ENCODE measurements at places on chromosomes 5 and 9. TPM values are rescaled to one million over a fixed set of nuclear protein-coding genes. Genes with fewer than 3 reads are reported as not detected.

Gene IGFBPL1
- total RNA-seq = not detected

Gene SLC45A2
- 0.14 TPM for total RNA-seq

Gene TLE1
- total RNA-seq = 32.9 TPM

Gene DAB2IP
- total RNA-seq = 7.5 TPM

Gene ADAMTS2
- 68.5 TPM for total RNA-seq

Gene FGFR4
- 19.8 TPM for total RNA-seq

Gene GRIN3A
- total RNA-seq = not detected

Gene GKAP1
- total RNA-seq = 1.3 TPM

Gene FGF10
- total RNA-seq = 3.8 TPM

Gene POLK
- 30.9 TPM for total RNA-seq

Gene ZCCHC9
- 33.7 TPM for total RNA-seq

Gene CAAP1
- 13.6 TPM for total RNA-seq

Gene BTNL3
- total RNA-seq = not detected

Gene DDX4
- not detected for total RNA-seq

Gene MARCOL
- total RNA-seq = 8.3 TPM

Gene PCDHGA9
- total RNA-seq = 3.1 TPM

Gene RASGRF2
- total RNA-seq = 8.0 TPM
